Activated naive CD4-positive, alpha-beta T cell (primary cell): ENCODE measurements at places on chromosomes 13 and 19.
A peak's percentile ranks its signal among the peaks of the same experiment; 100 is the strongest.

DNA sequence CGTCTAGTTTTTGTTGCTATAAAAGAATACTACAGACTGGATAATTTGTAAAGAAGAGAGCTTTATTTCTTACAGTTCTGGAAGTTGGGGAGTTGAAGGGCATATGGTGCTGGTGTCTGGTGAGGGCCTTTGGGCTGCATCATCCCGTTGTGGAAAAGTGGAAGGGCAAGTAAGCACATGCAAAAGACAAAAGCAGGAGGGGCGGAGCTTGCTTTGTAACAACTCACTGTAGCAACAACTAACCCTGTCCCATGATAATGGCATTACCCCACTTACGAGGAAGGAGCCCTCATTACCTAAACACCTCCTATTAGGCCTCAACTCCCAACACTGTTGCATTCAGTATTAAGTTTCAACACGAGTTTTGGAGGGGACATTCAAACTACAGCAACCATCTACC is 7.2 kb upstream of the DNAJC15 start:
- no peak for DNase-seq

DNA sequence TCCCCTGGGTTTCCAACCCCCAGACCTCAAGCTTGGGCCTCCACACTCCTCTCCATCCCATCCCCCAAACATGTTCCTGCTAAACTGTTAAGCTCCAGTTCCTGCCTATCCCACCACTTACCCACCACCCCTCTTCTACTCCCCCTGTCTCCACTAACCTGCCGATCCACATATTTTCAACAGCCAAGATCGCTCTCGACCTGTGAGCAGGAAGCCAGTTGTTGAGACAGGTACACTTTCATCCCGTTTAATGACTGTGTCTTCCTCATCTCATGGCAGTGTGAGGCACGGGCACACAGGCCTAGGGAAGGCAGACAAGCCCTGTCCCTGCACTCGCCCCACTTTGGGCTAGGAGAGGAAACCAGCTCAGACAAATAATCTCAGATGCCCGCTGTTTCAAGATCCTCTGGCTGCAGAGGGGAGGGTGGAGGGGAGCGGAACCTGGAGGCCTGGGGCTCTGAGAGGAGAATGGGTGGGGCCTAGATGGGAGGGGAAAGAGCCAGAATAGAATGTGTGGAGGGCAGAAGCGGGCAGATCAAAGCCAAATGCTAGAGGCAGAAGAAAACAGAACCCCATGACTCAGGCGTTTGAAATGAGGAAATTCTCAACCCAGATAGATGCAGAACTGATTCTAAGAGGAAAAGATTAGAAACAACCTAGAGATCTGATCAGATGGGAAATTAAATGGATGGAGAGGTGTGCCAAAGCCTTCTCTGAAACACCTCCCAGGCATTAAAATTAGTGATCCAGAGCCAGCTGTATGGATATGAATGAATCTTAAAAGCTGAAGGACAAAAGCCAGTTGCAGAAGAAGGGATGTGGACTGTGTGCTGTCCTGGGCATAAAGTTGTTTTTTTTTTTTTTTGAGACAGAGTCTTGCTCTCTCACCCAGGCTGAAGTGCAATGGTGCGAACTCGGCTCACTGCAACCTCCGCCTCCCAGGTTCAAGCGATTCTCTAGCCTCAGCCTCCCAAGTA is 16.9 kb upstream of the CYP2S1 start:
- DNase-seq, result no peak

DNA sequence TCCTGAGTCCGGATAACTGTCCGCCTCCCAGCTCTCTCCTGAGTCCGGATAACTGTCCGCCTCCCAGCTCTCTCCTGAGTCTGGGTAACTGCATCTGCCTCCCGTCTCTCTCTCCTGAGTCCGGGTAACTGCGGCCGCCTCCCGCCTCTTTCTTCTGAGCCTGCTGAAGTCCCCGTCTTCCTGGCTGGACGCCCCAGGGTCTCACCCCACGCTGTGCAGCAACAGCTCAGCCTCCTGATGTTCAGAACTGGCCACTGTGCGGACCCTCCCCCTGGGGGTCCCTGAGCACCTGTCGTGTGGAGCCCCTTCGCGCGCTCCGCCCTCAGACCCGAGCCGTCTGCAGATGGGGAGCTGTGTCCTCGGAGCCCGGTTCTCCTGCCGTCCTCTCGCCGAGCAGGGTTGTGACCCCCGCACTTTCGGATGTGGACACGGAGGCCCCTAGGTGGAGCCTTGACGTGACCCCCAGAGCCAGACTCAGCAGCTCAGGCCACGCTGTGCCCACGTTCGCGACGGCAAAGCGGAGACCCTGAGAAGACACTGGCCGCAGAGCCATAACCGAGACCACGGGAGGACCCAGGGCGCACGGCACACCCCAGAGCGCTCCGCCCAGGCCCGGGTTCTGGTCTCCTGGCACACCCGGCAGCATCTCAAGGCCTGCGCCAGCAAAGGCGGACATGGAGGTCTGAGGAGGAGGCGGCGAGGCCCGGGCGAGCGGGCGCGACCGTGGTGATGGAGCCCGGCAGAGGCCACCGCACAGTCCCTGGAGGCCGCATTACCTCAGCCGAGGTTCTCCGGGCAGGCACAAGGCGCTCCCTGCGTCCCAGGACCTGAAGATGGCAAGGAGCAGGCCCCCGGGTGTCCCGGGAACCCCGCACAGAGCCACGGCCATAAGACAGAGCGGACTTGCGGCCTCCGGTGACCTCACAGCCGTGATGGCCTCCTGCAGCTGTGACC is 15.9 kb downstream of the SBNO2 start:
- DNase-seq, result no peak

- DNase-seq, result no peak
These were observed 7.4 kb downstream of the ITPKC start for GRCh38 chr19:40724315-40724714.

DNA sequence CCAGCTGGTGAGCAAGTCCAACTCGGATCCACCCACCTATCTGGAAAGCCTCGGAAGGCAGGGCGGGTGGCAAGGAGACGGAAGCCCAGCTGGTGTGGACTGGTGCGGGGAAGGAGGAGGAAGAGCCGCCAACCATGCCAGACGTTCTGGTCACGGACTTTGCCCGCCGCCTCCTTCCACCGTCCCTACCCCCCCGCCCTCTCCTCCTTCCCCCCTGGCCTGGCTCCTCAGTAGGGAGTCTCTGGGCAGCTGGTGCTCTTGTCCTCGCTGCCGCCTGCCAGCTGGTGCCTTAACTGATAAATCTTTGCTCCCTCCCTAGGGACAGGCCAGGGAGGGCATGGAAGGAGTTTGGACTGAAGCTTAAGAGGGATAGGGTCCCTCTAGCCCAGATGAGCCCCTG is 4.8 kb downstream of the SYNGR4 start:
- DNase-seq, result no peak

DNA sequence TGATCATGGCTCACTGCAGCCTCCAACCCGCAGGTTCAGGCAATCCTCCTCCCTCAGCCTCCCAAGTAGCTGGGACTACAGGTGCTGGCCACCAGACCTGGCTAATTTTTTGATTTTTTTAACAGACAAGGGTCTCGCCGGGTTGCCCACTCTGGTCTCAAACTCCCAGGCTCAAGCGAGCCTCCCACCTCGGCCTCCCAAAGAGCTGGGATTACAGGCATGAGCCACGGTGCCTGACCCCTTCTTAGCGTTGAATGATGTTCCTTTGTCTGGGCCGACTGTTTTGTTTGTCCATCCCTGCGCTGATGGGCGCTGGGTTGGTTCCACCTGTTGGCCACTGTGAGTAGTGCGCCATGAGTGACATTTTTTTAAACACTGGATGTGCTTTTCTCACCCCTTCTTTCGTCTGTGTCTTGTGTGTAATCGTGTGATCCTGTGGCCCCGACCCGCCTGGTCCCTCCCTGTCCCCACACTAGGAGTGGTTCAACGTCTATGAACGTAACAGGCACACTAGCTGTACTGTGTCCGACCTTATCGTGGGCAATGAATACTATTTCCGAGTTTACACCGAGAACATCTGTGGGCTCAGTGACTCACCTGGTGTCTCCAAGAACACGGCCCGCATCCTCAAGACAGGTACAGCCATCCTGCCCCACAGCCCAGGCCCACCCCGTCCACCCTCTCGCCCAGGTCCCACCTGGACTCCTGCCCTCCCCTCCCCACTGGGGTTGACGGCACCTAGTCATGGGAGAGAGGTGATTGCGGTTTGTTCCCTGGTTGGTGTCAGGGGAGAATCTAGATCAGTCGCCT is 15.0 kb upstream of the EMC10 start:
- peak; percentile 9 for DNase-seq

- no peak for DNase-seq
These were observed 5.8 kb downstream of the FCHO1 start for GRCh38 chr19:17757125-17757524.

DNA sequence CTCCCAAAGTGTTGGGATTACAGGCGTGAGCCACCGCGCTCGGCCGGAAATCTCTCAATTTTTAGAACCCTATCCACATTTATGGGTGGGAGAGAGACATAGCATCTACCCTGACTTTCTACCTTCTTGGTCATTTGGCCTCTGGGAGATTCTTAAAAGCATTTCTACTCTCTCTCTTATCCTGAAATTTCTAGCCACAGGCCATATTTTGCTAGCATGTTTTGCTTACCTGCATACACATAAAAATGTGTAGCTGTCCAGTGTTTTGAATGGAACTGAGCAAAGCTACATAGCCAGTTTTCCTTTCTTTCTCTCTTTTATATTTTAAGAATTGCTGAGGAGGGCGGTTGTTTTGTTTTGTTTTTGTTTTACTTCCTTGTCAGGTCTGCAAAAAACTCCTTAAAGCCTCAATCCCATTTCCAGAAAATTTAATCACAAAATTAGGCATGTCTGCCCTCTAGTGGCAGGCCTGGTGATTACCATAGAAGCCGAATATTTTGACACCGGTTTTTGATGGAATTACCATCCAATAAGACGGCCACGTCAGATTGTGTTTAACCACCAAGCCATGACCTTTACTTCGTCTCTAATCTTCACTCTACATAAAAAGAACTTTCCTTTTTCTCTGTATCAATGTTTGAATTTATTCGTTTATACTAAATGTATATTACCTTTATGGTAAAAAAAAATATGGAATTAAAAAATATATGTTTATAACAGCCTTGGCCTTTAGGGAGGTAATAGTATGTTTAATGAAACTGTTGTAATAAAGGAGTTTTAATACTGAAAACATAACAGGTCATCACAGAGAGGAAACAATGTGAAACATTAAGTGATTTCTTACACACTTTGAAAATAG is 34.4 kb upstream of the OXGR1 start:
- DNase-seq, result peak; percentile 10

DNA sequence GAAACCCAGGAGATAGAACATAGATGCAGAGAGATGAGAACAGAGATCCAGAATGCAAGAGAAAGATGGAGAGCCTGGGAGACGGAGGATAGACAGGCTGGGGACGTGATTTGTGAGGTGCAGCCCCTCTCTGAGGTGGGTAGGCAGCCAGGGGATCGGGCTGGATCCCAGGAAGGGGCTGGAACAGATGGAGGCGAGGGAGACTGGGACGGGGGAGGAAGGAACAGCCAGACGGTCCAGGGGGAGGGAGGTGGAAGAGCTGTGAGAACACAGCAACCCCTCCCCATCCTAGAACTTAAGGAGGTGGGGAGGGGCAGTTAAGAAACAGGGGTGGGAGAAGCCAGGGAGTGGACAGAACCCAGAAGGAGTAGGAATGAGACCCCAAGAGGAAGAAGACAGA is 3.1 kb downstream of the SLC17A7 start:
- DNase-seq, result no peak

DNA sequence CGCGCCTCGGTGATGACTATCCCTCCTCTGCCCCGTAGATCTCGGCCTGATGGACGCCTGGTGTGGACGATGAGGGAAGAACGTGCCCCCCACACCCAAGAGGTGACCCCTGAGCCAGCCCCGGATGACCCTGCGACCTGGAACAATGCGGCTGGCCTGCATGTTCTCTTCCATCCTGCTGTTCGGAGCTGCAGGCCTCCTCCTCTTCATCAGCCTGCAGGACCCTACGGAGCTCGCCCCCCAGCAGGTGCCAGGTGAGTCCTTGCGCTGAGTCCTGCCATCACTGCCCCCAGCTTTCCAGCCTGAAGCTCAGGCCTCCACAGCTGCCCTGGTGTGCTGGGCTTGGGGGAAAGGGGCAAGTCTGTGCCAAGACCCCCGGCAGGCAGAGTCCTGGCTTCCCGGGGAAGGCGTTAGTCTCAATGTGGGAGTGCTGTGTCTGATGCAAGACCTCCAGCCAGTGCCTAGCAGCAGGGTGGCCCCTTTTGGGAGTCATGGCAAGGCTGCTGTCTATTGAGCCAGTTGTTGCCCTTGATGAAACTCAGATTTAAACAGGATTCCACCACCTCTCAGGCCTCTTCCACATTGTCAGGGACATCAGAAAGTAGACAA is 67.5 kb downstream of the CHST8 start:
- DNase-seq, result no peak

- no peak for DNase-seq
These were observed 21.9 kb downstream of the ZSWIM4 start for GRCh38 chr19:13817018-13817614.

DNA sequence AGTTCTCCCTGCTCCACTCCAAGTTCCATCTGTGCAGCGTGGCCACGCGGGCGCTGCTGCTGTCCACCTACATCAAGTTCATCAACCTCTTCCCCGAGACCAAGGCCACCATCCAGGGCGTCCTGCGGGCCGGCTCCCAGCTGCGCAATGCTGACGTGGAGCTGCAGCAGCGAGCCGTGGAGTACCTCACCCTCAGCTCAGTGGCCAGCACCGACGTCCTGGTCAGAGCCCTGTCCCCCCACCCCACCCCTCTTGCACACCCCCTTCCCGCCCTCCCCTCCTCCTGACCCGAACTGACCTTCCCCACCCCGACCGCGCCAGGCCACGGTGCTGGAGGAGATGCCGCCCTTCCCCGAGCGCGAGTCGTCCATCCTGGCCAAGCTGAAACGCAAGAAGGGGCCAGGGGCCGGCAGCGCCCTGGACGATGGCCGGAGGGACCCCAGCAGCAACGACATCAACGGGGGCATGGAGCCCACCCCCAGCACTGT is 11.6 kb downstream of the FUZ start:
- no peak for DNase-seq

DNA sequence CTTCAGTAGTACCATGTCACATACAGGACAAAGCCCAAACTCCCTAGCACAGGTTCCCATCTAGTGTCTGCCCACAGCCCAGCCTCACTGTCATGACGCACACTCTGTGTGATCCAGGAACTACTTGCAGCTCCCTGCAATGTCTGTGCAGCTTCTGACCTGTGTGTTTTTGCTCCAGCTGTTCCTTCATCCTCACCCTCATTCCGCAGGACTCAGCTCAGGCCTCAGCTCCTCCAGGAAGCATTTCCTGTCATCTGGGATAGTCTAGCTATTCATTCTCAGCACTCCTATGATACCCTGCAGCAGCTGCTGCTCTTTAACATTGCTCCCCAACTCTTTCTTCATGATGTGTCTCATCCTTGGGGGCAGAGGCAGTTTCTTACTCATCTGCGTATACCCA is 56.1 kb downstream of the ENOX1 start:
- no peak for DNase-seq

- no peak for DNase-seq
These were observed 6.8 kb upstream of the ZNF283 start for GRCh38 chr19:43820098-43820883.
